SK-N-SH (cell line): ENCODE measurements at places on chromosomes 16 and 17. TPM values are rescaled to one million over a fixed set of nuclear protein-coding genes. Genes with fewer than 3 reads are reported as not detected.

DNA sequence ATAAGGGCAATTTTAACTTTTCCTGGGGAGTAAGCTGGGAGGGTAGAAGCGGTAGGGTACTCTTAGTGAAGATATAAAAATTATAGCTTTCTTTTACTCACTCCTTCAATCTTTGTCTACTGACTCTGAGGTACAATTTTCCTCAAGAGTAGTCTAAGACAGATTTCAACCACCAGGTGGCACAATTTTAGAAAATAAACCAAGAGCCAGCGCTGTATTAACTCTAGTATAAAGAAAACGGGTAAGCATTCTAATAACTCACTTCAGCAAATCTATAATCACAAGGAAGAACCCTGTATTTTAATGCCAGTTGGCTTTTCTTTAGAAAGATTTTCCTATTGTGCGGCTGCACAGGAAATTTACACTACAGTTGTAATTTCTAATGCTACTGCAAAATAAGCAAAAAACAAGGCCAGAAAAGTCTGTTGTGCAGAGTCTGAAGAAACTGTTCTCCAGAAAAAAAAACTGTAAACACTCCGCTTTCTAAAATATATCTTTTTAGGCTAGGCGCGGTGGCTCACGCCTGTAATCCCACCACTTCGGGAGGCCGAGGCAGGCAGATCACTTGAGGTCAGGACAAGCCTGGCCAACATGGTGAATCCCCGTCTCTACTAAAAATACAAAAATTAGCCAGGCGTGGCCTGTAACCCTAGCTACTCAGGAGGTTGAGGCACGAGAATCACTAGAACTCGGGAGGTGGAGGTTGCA lies 1.9 kb downstream of the CMC2 start:
- DNase-seq: peak; percentile 21

Gene TSPAN10
- polyA plus RNA-seq: 4.7 and 6.0 TPM in 2 replicates

DNA sequence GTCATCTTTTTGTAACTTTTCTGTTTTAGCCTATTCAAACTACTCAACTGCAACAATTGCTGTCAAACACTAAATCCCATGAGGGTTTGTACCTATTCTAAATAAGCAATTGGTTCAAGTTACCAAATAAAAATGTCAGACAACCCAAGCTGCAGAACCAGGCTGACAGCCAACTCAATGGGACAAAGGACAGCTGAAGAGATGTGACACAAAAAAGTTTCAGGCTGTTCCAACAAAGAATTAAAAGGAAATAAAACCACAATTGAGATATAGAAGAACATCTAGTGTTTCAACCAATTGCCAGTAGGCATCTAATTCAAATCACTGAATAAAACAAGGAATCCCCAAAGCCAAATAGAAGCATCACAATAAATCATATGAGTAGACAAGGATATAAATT lies 49.3 kb downstream of the GRB7 start:
- no peak for DNase-seq

GRCh38 chr17:62090868-62091267 lies 25.8 kb upstream of the MED13 start:
- DNase-seq: no peak

- peak; percentile 83 for DNase-seq
Observed at GRCh38 chr16:2339521-2340484, 725 bp downstream of the ABCA3 start.

Gene GSDMA
- polyA plus RNA-seq: not detected in 2 replicates
